ENCODE measurements at places on chromosomes 16 and 17.

- DNase-seq, result no peak
These were observed 76.9 kb downstream of the RPA1 start for GRCh38 chr17:1906662-1907101.

DNA sequence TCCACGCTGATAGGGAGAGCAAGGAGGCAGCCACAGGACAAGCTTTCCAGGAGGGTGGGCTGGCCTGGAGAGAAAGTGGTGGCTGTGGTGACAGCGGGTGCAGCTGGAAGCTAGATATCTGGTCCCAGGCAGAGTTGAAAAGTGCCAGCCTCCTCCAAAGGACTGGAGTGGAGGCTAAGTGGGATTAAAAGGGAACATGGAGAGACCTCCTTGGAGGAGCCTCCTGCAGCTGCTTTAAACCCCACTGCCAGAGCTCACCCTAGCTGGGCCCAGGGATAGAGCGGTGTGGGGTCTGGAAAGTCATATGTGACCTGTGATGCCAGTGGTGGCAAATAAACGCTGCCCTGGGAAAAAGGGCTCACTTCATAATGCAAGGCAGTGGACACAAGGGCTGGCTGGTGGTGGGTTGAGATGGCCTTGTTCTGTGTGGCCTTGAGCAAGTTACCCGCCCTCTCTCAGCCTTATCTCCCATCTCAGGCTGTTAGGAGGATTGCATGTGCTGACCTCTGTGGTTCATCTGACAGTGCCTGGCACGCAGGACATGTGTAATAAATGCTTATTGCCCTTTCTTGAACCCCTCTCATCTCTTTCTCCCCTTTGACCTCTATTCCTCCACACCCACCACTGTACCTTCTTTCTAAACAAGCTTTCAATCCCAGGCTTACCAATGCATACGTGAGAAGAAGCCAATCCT, 61.0 kb upstream of the LGALS9 start:
- no peak for DNase-seq

DNA sequence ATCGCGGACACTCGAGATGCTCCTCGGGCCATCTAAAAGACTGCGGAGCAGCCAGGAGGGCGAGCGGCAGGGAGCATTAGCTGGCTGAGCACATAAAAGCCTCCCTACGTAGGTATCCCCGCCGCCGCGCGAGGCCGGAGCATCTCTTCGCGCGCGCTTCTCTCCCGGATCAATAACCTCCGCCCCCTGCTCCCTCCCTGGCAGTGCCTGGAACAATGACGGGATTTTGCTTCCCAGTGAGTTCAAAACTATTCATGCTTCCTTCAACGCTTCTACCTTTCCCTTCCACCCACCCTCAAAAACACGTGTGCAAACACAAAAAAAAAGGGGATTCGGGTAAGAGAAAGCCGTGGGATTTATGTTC, 984 bp downstream of the CENPV start:
- DNase-seq, result peak; percentile 76

- DNase-seq, result no peak
These were observed 208.9 kb upstream of the CHMP6 start for GRCh38 chr17:80782536-80783427.

GRCh38 chr16:53664724-53665345, 38.8 kb downstream of the RPGRIP1L start:
- DNase-seq, result no peak

GRCh38 chr16:55754056-55754455, 78.8 kb downstream of the CES1 start:
- DNase-seq, result no peak

GRCh38 chr17:77153472-77153871, 12.7 kb downstream of the SEC14L1 start:
- DNase-seq, result no peak

DNA sequence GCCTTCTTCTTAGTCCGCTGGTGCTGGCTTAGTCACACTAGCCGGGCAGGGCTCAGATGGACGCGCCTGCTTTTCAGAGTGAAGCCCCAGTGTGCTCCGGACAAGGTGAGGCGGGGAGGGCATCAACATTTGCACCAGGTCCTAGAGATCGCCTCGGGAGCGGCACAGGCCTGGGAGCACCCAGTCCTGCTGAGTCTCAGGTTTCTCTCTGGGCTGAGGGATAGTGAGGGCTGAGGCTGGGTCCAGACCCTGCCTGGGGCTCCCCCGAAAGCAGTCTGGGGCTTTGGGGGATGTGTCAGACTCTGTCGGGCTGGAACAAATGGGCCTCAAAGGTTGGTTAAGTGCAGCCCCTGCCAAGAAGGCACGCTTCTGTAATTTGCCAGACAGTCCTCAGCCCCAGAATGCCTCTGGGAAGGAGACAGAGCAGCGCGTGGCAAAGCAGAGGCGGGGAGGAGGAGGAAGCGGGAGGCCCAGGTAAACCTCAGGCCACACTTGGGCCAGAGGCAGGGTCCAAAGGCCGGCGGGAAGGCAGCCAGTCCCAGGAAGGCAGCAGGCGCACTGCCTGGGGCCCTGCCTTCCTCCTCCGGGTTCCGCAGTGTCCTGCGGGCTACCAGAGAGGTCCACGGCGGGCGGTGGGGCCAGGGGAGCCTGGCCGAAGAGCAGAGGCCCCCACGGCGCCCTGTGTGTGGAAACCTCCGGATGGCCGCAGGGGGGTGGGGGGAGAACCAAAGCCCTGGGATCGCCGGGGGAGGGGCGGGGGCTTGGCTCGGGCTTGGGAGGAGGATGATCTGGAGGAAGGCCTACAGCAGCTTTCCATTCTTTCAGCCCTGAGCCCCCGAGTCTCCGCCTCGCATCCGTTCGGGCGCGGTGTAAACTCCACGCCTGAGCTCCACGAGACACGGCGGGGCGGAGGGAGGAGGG, 39.5 kb upstream of the ATP2A3 start:
- no peak for DNase-seq

DNA sequence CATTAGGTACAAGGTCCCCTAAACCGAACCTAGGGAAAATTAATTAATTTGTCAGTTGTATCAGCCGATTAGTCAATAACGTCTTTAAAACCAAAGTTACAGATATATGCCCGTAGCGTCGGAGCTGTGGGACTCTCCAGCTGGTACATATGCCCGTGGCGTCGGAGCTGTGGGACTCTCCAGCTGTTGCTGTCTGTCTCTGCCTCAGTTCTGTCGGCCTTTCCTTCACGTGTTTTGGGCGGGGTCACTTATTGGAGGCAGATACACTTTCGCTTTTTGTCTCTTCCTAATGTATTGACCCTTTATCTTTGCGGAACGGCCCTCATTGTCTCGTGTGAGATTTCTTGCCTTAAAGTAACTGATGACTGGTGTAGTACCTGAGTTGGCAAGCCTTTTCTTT, 62.0 kb upstream of the ZNF750 start:
- DNase-seq, result no peak

DNA sequence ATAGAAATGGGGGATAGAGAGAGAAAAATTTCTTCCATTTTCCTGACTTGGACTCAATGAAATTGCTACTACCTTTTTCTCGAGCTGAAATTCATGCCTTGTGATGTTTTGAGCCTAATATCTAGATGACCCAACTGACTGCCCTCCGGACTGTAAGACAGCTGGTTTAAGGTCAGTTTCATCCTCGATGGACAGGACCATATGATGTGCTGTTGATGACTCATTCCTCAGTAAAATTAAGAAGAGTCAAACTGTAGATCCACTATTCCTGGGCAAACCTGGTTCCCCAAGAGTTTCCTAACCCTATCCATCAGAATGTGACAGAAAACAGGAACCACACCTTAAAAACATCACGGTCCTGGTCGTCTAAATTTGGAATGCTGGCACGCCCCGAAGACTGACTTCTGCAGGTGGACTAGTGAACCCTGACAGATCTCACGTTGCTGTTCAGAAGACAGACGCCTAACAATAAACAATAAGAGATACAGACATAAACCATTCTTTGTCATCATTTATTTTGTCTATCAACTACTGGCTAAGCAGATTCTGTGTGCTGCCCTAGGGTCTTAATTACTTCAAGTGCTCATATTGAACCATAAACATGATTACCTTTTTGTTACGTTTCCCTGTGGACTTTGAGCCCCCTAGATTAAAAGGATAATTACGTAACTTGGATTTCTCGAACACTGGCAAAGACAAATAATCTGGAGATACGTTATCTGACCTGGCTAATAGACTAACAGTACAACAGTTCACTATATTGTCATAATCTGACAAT, 45.1 kb upstream of the NOS2 start:
- no peak for DNase-seq

GRCh38 chr16:78368121-78369102, 269.0 kb downstream of the WWOX start:
- no peak for DNase-seq

- no peak for DNase-seq
These were observed 102.7 kb downstream of the UTP18 start for GRCh38 chr17:51362811-51363585.

DNA sequence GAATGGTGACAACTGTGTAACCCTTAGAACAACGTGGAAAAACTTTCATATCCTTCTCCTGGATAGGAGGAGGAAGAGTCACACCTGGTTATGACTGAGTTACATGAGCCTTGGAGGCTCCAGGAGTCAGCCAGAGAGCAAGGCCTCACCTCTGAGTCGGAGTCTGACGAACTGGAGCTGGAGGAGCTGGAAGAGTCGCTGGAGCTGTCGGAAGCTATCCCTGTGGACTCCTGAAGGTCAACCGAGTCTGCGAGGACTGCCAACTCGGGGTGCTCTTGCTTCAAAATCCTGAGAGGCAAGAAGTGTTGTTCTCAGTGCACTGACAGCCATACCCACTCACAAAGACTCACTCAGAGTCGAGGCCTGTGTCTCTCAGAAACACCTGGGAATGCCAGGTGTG, 6.2 kb downstream of the JMJD6 start:
- DNase-seq, result no peak

- DNase-seq, result no peak
These were observed 1.1 kb downstream of the PRSS33 start for GRCh38 chr16:2786061-2786825.

- DNase-seq, result no peak
These were observed 58.2 kb downstream of the RAP1GAP2 start for GRCh38 chr17:2854143-2855055.

DNA sequence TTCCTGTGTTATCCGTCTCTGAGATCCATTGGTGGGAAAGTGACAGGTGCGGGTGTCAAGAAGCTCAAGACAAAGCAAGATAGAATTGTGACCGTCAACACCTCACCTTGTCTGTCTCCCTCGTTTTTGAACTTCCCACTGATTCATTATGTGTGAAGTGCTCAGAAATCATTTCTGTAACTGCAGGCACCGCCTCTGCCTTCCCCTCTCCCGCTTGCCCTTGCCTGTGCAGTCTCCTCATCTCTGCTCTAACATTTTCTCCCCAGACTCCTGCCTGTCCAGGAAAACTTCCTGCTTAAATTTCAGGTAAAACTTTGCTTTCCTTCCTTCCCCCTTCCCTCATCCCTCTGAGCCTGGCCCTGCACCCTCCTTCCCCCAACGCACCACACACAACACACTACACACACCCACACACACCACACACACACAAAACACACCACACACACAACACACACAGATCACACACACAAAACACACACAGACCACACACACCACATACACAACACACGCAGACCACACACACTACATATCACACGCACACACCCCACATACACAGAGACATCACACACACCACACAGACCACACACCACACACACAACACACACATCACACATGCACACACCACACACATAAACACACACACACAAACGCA, 25.7 kb downstream of the CALB2 start:
- DNase-seq, result no peak

DNA sequence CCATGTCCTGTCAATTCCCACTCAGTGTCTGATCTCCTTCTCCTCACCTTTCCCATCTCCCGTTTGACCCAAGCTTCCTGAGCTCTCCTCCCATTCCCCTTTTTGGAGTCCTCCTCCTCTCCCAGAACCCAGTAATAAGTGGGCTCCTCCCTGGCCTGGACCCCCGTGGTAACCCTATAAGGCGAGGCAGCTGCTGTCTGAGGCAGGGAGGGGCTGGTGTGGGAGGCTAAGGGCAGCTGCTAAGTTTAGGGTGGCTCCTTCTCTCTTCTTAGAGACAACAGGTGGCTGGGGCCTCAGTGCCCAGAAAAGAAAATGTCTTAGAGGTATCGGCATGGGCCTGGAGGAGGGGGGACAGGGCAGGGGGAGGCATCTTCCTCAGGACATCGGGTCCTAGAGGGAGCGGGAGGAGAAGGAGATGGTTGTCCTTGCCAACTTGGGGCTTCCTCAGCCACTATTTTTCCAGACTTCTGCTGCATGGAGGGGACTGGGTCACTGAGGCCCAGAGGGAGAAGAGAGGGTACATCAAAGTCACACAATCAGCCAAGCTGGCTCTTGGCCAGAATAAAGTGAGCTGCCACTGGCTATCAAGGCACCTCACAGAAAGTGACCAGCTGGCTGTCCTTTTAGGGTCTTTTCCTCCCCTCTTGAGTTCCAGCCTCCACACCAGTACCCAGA, 1.9 kb upstream of the TBC1D10B start:
- no peak for DNase-seq

DNA sequence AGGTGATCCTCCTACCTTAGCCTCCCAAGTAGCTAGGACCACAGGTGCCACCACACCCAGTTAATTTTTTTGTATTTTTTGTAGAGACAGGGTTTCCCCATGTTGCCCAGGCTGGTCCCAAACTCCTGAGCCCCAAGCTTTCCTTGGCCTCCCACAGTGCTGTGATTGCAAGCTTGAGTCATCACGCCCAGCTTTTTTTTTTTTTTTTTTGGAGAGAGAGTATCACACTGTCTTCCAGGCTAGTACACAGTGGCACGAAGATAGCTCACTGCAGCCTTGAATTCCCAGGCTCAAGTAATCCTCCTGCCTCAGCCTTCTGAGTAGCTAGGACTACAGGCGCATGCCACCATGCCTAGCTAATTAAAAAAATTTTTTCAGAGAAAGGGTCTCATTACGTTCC, 27.2 kb downstream of the HEATR9 start:
- no peak for DNase-seq
